ENCODE measurements at places on chromosomes 4 and X.

- H3K27me3 ChIP-seq = no peaks in the 10 kb centered on the region
- no peak overlapping the region for H3K27ac ChIP-seq
- no peaks in the 10 kb centered on the region for H3K4me1 ChIP-seq
- H3K36me3 ChIP-seq = no peaks in the 10 kb centered on the region
- DNase-seq = no peak
- no peak overlapping the region for H3K4me3 ChIP-seq
Measured at GRCh38 chrX:41825796-41826195, 97.6 kb downstream of the CASK start.

DNA sequence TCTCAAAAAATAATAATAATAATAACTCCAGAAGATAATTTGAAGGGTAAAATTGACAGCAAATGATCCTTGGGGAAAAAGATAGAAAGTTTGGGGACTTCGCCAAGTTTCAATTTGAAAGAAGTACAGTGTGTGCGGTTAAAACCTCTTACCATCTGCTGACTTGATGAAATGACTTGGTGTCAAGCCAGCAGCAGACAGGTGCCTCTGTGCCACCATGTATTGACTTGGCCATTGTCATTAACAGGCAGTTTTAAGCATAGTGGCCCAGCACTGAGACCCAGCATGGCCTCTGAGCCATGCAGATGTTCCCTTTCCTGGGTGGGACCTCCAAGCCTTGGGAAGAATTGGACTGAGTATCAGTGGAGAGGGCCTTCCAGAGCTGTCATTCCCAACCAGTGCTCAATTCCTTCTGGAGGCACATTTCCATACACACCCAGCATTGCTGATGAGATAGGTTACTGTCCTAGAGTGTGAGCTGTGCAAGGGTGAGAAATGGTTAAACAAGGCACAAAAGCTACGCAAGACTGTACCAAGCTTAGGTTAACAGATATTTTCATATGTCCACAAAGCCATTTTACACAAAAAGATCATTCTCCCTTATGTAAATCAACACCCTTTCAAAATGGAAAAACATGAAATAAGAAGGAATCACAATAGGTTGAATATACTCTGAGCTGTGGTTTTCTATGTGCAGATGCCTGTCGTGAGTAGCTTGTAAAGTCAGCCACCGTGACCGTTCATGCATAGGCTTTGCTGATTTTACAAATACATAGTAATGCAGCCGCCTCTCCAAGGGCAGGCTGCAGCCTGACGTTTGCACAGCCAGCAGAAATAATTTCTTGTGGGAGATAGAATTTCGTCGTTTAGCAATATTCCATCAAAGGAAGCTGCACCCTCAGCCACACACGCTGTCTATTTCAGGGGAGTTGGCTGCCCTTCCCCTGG is 59.4 kb upstream of the FBXW7 start:
- no peak overlapping the region for H3K4me3 ChIP-seq
- no peak overlapping the region for H3K27ac ChIP-seq
- peaks cover 4% of the 10 kb centered on the region for H3K4me1 ChIP-seq
- no peaks in the 10 kb centered on the region for H3K27me3 ChIP-seq
- DNase-seq = no peak

DNA sequence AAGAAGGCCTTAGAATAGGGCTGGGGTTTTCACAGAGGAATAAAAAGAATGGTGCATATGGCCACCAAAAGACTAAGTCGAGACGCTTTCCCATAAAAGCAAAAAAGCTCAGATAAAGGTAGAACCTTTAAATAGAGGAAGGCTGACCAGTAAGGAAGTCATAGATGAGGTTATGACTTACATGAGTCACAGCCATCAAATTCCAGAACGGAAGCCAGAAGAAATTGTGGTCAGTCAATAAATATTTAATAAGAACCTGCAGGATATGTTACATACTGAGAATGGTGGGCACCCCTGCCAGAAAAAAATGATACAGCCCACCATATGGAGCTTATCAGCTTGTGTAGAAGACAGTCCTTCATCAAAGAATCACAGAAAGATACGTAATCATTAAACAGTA is 120.1 kb downstream of the MANBA start:
- no peak overlapping the region for H3K27ac ChIP-seq
- no peaks in the 10 kb centered on the region for H3K36me3 ChIP-seq
- H3K4me3 ChIP-seq = no peak overlapping the region
- no peaks in the 10 kb centered on the region for H3K27me3 ChIP-seq

GRCh38 chr4:127788517-127788916 is 6.4 kb downstream of the HSPA4L start:
- DNase-seq = peak; percentile 69
- H3K27ac ChIP-seq = no peak overlapping the region
- H3K4me1 ChIP-seq = no peaks in the 10 kb centered on the region
- H3K4me3 ChIP-seq = no peak overlapping the region
- no peaks in the 10 kb centered on the region for H3K36me3 ChIP-seq

GRCh38 chrX:69197690-69198089 is 32.4 kb upstream of the PJA1 start:
- H3K27me3 ChIP-seq = no peaks in the 10 kb centered on the region
- no peak overlapping the region for H3K4me3 ChIP-seq
- no peaks in the 10 kb centered on the region for H3K36me3 ChIP-seq
- H3K27ac ChIP-seq = no peak overlapping the region

DNA sequence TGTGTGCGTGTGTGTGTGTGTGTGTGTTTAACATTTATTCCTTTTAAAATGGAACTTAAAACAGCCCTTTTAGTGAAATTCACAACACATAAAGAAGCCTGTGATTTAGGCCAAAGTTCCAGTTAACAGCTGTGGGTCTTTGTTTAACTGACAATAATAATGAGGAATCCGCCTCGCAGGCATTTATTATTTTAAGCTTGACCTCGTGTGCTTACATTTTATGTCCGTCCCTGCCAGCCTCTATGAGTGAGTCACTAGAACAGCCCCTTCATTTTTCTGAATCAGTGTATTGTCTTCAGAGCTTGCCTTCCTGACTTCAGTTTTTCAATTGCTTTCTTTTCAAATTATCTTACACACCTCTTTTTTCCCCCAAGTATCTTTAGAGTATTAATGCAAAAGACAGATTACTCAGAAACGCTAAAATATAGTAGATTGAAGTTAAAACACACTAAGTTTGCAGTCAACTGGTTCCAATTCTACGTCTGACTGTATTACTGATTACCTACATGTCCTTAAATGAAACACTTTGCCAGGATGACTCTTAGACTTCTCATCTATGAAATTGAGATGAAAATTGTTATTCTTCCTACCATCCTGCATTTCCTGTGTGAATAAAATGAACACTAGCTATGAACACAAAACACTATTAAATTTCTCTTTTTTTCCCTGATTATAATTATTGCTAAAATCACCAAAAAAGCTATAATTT is 319.6 kb upstream of the HS3ST1 start:
- no peaks in the 10 kb centered on the region for H3K4me1 ChIP-seq
- H3K36me3 ChIP-seq = no peaks in the 10 kb centered on the region
- H3K27me3 ChIP-seq = no peaks in the 10 kb centered on the region
- H3K4me3 ChIP-seq = no peak overlapping the region
- DNase-seq = no peak

GRCh38 chrX:109535578-109535977 is 1.1 kb upstream of the NXT2 start:
- no peaks in the 10 kb centered on the region for H3K4me1 ChIP-seq
- DNase-seq = no peak
- H3K27me3 ChIP-seq = no peaks in the 10 kb centered on the region

- H3K4me1 ChIP-seq = no peaks in the 10 kb centered on the region
- H3K27me3 ChIP-seq = no peaks in the 10 kb centered on the region
- no peak overlapping the region for H3K4me3 ChIP-seq
- H3K27ac ChIP-seq = no peak overlapping the region
- DNase-seq = peak; percentile 20
Measured at GRCh38 chrX:15468036-15468435, 25.1 kb downstream of the PIR start.

DNA sequence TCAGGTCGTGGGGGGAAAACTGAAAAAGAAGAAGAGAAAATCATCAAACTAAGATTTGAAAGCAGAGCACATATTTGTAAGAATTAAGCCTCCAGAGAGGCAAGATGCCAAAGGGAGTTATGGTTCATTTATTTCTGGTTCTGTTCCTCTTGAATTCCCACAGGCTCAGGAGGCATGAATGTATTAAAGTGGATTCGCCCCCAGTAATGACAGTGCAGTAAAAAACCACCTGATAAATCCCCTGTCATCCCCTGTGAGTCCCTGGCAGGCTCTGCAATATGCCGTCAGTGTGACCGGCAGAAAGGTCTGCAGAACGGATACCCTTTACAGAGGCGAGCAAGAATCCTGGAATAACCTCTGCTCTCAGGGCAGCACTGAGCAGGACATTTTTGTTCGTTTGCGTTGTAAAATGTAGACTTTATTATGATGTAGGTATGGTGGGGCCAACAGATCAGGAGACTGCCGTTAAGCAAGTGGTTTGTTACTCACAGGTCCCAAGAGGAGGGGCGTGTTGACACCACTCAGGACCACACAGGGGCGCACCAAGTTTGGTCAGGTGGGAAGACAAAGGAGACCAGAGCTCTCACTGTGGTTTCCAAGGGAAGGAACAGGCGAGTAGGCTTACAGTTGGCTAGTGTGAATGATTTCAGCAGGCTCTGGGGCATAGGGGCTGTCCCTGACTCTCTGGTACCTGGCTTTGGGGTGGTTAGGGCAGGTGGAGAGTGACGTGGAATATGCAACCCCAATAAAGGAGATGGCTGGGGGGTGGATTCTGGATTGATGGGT is 75.3 kb downstream of the DHRSX start:
- H3K36me3 ChIP-seq = no peaks in the 10 kb centered on the region
- no peaks in the 10 kb centered on the region for H3K4me1 ChIP-seq
- no peak overlapping the region for H3K4me3 ChIP-seq

DNA sequence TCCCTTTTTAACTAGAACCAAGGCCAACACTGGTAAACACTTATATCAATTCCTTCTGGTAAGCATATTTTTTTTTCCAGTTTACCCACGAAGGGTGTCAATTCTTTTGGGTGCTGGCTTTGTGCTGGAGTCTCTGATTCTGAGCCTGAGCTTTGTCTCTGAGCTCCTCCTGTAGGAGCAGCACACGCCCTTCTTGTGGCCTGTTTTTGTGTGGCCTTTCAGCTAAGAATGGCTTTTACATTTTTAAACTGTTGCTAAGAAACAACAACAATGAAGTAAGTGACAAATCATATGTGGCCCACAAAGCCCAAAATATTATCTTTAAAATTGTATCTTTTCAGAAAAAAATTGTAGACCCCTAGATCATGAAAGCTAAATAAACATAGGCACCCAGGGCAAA is 98.0 kb upstream of the TBC1D9 start:
- H3K4me3 ChIP-seq = no peak overlapping the region
- no peaks in the 10 kb centered on the region for H3K27me3 ChIP-seq
- H3K27ac ChIP-seq = no peak overlapping the region
- no peaks in the 10 kb centered on the region for H3K36me3 ChIP-seq
- H3K4me1 ChIP-seq = peaks cover 11% of the 10 kb centered on the region
- DNase-seq = no peak

- H3K27me3 ChIP-seq = no peaks in the 10 kb centered on the region
- no peak overlapping the region for H3K4me3 ChIP-seq
- H3K36me3 ChIP-seq = no peaks in the 10 kb centered on the region
- no peak overlapping the region for H3K27ac ChIP-seq
Measured at GRCh38 chr4:73383452-73383851, 20.6 kb upstream of the ALB start.

Data from mesendoderm (in vitro differentiated cells).